M059J (cell line): ENCODE measurements at places on chromosomes 7 and 10.

DNA sequence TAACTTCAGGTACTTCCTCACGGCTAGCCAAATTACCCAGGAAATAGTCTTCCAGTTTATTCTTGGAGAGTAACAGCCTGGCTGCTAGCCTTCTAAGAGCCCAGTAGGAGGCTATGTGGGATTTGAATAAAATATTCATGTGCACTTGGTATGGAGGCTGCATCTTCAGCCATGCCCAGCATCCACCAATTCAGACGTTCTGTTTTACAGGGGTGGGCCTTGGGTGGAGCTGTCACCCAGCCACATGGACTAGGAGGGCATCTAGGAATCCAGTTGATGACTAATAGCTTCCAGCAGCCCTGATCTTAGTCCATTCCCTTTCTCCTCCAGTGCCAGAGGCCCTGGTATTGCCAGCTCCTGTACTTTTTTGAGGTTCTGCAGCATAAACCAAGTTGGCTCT is 66.3 kb upstream of the ZRANB1 start:
- peak; percentile 53 for DNase-seq

- DNase-seq = no peak
Observed at GRCh38 chr10:17375936-17376584, 78.3 kb downstream of the ST8SIA6 start.

GRCh38 chr10:72764151-72764550 is 72.2 kb downstream of the MCU start:
- peak; percentile 82 for DNase-seq

DNA sequence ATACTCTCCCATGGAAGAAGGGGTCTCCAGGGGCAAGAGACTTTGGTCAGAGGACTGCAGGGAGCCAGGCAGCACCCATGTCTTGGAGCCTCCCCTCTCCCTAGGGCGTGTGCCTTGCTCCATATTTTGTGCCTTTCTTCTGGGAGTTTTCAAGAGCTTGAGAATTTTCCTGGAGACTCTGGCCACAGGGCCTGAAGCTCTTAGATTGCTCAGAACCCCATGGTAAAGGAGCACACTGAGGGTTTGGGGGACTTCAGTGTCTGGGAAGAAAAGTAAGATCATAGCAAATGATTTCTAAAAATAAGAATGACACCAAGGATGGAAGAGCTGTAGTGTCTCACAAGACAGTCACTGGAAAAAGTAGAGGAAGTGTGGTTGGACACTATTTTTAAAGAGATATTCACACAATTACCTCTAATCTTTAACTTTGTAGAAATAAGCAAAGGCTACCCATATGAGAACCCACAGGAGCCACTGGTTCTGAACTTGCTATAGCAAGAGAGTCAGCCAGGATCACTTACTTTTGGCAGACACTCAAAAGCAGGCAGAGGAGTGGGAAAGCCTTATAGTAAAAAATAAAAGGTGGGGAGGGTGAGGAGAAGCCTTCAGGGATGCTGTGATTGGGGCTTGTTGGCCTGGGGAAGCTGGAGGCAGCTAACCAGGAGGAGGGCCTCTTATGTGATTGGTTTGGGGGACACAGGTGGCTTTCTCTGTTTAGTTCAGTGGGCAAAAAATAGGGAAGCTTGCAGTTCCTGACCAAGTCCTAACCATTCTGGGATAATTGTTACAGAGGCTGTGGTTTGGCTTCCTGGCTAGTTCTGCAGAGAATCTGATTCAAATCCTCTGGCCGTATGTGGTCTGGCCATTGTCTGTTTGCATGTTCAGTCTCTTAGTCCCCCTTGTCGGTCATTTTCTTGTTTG is 5.1 kb upstream of the CSGALNACT2 start:
- no peak for DNase-seq

DNA sequence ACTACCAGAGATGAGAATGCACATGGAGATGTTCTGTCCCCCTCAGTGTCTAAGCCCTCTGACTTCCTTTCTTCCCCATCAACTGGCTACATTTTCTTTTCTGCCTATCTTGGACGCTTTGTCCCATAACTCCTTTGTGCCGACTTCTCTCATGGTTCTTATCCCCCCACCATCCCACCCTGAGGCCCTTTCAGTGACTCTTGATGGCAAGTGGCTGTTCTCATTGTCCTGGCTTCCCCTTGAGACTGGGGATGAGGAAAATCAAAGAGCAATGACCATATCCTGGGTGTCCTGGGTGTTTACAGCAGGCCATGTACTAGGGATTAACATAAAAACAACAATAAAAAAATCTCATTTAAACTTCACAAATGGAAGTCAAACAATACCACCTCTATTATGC is 18.8 kb upstream of the GGCT start:
- no peak for DNase-seq

- DNase-seq = no peak
Observed at GRCh38 chr7:16562456-16563220, 36.0 kb downstream of the LRRC72 start.

GRCh38 chr10:68272833-68273232 is 40.9 kb upstream of the ATOH7 start:
- DNase-seq = no peak

GRCh38 chr10:112269266-112269665 is 13.9 kb upstream of the TECTB start:
- peak; percentile 62 for DNase-seq

DNA sequence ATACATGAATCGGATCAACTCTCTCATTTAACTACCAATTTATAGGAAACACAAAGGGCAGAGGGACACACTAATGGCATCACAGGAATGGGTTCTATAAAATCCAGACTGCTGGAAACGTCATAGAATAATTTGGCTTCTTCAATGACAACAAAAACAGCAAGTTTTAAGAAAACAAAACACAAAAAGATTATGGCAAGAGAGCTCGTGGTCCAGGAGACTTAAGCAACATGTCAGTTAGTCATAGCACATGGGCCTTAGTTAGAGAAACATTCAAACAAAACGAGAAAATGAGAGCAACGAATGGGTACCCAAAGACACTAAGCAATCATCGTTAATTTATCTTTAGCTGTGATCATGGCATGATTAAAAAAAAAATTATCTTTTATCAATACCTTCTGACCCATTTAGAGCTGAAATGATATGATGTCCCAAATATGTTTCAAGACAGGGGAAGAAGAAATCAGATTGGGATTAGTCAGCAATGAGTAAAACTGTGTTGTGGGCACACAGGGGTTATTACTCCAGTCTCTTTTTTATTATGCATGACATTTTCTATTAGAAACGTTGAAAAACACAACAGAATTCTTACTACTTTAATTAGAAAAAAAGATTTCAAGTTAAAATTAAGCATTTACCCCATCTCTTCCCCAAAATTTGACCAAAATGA is 28.3 kb downstream of the NCAPG2 start:
- DNase-seq = no peak

DNA sequence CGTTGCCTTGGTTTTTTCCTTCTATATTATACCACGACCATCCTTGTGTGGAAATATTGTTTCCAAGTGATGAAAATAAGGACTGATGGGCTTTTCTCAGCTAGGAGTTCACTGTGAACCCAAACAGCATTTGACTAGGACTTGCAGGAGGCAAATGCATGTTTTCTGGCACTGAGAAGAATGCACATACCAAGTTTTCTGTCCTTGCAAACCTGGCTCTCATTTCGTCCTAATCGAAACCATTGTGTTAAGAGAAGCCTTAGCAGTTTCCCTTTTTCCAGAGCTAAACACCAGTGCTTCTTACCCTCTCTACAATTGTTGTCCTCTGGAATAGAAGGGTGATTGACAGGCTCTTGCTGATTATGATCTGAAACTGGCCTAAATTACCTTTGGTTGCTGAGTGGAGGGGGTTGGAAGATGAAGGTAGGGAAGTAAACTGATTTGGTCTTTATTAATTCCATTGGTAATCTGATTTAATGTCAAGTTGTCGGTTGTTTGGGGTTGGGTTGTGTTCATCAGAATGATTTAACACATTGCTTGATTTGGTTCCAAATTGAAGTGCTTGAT is 33.1 kb upstream of the ELMO1 start:
- DNase-seq = no peak

- DNase-seq = no peak
Observed at GRCh38 chr10:119248681-119249080, 41.3 kb downstream of the GRK5 start.

DNA sequence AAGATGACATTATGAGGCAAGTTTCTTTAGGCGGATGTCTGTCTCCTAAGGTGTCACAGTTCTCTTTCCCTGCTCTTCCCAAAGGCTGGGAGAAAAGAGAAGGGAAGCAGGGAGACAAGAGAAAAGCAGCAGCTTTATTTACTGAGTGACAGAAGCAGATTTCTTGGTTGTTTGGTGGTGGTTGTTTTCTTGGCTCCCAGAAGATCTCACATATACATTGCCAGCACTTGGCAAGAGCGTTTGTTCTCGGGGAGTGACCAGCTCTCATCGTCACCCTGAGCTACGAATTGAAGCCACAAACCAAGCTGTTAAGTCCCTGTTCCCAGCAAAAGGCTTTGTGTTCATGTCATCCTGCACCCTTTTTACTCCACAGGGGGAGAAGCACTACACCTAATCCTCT is 11.4 kb downstream of the CDHR3 start:
- DNase-seq = no peak

GRCh38 chr7:33722383-33723101 is 182.8 kb upstream of the BMPER start:
- DNase-seq = peak; percentile 98

DNA sequence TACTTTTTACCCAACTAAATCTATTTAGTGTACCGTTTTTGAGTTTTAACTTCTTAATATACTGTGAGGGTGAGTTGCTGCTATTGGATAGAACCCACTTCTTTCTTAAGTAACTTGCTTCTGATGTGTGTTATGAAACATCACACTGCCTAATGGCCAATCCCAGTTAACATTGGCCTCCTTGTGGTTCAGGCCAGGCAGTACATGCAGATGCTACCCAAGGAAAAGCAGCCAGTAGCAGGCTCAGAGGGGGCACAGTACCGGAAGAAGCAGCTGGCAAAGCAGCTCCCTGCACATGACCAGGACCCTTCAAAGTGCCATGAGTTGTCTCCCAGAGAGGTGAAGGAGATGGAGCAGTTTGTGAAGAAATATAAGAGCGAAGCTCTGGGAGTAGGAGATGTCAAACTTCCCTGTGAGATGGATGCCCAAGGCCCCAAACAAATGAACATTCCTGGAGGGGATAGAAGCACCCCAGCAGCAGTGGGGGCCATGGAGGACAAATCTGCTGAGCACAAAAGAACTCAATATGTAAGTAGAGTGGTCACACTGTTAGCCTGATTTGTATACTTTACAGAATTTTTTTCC is 39.7 kb downstream of the TES start:
- peak; percentile 53 for DNase-seq

DNA sequence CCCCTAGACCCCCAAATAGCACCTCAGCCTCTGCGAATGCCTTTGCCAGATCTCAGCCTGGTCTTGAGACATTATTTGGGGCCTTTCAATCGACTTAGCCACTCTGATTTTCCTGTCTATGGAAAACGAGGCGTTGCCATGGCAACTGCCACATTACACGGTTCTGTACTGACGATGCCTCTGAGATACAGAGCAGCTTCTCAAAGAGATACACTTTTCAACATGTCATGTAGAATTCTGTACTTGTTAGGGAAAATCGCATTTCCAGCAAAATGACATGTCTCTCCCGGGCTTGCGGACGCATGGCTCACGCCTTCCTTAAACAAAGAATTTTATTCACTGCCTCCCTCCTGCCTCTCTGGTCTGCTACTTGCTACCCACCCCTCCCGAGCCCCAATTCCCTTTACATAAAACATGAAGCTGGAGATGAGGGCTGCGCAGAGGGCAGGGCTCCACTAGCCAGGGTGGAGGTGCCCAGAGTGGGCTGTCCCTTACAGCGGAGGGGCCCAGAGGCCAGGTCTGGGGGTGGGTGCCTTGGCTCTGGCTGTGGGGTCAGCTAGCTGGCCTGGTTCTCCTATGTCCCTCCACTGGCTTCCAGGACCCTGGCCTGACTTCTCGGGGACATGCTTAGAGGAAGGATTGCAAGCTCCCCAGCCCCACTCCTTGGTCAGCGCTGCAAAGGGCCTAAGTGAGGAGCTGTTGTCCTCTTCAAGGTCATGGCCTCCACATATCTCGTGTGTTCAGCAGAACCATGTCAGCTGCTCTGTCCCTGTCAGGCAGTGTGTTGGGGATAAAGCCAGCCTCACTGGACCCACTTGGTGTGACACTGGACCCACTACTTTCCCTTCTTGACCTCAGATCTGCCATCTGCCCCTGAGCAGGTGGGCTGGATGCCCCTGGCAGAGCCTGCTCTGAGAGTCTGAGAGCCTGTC is 342.5 kb downstream of the RPS24 start:
- DNase-seq = no peak

- DNase-seq = no peak
Observed at GRCh38 chr10:70228491-70228890, 4.7 kb downstream of the PPA1 start.

- DNase-seq = no peak
Observed at GRCh38 chr7:18212308-18212707, 184.7 kb upstream of the PRPS1L1 start.

- no peak for DNase-seq
Observed at GRCh38 chr10:128437786-128438345, 311.6 kb upstream of the MKI67 start.

DNA sequence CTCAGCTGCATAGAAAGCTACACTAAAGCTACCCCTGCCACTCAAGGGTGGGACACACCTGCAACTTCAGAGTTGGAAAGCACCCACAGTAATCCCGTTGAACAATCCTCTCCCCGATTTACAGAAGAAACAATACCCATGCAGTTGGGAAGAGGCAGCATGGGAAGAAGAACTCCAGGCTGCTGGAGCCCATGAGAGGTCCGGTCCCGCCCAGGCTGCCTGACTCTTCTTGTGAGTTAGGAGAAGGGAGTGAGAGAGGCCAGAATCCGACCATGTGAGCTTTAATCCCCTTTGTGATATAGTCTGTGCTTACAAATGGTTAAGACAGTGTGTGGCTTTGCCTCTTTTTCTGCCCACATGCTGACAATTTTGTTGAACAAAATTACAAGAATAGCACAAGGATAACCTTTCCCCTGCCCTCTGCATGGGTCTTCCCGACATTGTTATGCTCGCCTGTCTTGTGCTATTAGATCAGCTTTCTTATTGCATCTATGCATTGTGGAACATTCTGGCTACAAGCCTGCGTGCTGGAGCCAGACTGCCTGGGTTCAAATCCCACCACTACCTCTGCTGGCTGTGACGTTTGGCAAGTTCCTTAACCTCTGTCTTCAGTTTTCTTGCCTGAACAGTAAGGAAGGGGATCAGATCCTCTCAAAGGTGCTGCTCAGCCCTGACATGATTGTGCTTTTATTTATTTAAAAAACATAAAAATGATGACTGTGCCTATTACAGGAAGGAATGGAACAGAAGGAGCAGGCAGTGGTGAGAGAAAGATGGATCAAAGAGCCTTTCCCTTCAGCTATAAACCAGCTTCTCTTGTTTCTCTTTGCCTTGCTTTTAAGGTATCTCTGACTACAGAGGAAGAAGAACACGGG is 56.0 kb downstream of the BPGM start:
- DNase-seq = no peak

DNA sequence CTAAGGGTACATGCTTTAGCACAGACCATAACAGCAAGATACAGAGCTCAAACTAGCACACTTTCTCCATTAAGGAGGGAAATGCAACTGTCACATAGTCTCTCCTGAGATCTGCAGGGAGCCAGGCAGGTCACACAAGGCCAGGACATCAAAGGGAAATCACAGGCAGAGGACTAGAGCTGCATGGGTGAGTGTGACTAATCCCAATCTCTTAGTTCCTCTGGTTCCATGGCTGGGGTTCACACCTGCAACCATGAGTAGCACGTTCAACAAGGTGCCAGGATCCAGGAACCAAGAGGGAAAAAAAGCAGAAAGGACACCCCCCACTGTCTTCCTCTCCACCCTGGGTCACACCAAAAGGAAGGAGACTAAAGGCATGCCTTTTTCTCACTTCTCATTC is 296.5 kb upstream of the STEAP1 start:
- no peak for DNase-seq
